Motor neuron (in vitro differentiated cells): ENCODE measurements at places on chromosomes 12 and 14.

GRCh38 chr12:84492351-84492883 lies 420.2 kb downstream of the SLC6A15 start:
- ATAC-seq: no peak

- peak; percentile 92 for ATAC-seq
Measured at GRCh38 chr12:80268924-80269749, 169.8 kb downstream of the OTOGL start.

DNA sequence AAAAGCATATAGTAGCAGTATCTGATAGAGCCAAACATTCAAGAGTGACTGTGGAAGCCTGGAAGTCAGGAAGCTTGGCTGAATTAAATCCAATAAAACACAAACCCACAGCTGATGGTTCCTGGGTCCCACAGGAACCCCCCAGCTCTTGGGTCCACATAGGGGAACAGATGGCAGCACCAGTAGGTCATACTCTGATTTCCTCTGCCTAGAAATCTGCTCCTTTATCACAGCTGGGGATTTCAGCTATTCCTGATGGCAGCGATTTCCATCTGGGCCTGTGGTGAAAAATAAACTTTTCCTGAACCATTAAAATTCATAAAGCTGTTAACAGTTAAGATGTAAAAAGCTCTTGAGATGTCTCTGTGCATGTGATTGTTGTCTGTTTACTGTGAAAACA lies 202.0 kb upstream of the FRMD6 start:
- ATAC-seq: no peak

- no peak for ATAC-seq
Measured at GRCh38 chr14:53670701-53671100, 285.9 kb downstream of the BMP4 start.

GRCh38 chr14:47439953-47440352 lies 235.5 kb downstream of the MDGA2 start:
- no peak for ATAC-seq

- ATAC-seq: peak; percentile 96
Measured at GRCh38 chr12:68932961-68933893, at the start of gene CPM. Gene CPM, minus strand, starts transcription at chr12:68933171. Its CDS starts 334 bp downstream, at chr12:68932837.
